ENCODE measurements at places on chromosomes 5 and 9. TPM values are rescaled to one million over a fixed set of nuclear protein-coding genes. Genes with fewer than 3 reads are reported as not detected.

DNA sequence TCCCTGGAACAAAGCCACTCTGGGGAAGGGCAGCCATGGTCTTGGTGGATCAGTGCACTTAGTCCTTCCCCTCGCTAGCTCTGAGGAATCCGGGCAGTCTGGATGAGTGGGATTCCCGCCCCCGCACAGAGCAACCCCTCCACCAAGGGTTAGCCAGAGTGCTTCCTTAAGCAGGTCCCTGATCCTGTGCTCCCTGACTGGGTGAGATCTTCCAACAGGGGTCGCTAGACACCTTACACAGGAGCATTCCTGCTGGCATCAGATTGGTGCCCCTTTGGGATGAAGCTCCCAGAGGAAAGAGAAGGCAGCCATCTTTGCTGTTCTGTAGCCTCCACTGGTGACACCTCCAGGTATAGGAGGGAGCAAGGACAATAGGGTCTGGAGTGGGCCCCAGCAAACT lies 228.8 kb downstream of the AP3B1 start:
- no peak for DNase-seq
- no peaks in the 10 kb centered on the region for H3K4me1 ChIP-seq
- no peak overlapping the region for H3K4me3 ChIP-seq
- H3K36me3 ChIP-seq = no peaks in the 10 kb centered on the region
- H3K27me3 ChIP-seq = no peaks in the 10 kb centered on the region

DNA sequence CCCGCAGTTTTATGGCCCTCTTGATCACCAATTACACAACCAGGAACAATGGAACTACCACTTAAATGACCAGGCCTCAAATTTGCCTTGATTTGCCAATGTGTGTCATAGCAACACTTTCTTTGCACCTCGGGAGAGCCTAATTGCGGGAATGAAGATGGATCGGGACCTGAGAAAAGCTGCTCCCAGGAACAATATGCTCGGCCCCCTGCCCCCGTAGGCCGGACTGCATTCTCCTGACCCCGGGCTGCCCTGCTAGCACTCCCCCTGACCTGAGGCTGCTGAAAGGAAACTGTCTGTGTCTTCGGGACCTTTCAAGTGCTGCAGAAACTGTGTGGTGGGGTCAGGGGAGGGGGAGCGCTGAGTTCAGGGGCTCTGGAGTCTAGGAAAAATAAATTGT lies 294.3 kb upstream of the IRX1 start:
- H3K4me1 ChIP-seq = peaks cover 4% of the 10 kb centered on the region
- H3K36me3 ChIP-seq = no peaks in the 10 kb centered on the region
- no peak for DNase-seq
- no peak overlapping the region for H3K27ac ChIP-seq
- H3K4me3 ChIP-seq = no peak overlapping the region

CDH12 gene
- total RNA-seq = 1.2 TPM

TMEM174 gene
- not detected for total RNA-seq

GRCh38 chr9:97364769-97365490 lies 47.0 kb upstream of the TDRD7 start:
- no peaks in the 10 kb centered on the region for H3K4me1 ChIP-seq
- no peak overlapping the region for H3K27ac ChIP-seq
- no peak for DNase-seq
- no peak overlapping the region for H3K4me3 ChIP-seq
- H3K36me3 ChIP-seq = peaks cover 39% of the 10 kb centered on the region

DNA sequence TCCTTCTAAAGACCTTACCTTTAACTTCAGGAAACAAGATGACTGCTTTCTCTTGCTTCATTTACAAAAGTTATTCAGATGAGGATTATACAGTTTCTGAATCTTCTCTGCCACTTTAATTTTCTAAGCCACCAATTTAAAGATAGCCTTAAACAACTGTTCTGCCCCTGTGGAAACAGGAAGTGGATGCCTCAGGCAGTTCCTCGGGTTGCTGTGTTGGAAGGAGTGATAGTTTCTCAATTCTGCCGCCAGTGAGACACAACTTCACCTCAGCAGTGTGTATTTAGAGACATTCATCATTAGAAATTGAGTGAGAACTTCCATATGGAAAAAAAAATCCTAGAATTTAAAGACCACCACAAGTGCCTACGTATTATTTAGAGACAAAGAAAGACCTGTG lies 475.1 kb upstream of the WWC1 start:
- no peaks in the 10 kb centered on the region for H3K36me3 ChIP-seq
- peak overlapping the region; percentile 73 for H3K27ac ChIP-seq
- DNase-seq = no peak
- H3K27me3 ChIP-seq = no peaks in the 10 kb centered on the region
- H3K4me3 ChIP-seq = no peak overlapping the region
- peaks cover 34% of the 10 kb centered on the region for H3K4me1 ChIP-seq

DNA sequence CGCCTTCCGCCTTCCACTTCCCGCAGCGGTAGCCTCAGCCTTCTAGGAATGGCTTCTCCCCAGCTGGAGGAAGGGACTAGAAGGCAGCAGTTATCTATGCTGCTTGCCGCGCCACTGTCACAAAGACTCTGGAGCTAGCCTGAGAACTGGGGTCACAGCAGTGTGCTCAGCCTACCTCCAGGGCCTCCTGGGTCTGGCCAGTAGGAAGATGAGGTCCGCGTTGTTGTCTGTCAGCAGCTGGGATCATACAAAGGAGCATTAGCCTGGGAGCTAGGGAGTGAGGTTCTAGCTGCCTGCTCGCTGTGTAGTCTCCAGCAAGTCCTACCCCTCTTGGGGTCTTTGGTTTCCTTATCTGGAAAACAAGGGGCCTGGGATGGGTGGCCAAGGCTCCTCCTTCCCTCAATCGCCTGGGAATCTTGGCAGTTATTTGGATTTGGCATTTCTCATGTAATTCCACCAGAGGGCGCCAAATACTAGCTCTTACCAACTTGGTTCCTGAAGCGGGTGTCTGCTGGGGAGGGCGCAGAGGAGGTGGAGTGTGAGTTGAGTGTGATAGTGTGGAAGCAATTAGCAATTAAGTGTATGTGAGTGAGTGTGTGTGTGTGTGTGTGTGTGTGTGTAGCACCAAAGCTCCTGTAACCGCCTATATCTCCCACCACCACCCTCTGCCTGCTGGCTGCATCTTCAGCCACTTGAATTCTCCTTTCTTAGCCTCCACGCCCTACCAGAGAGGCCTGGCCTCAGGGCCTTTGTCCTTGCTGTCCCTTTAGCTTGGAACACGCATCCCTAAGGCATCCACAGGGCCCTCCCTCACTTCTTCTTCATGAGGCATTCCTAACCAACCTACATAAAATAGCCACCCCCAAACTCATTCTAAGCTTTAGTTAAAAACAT lies 97.1 kb downstream of the ENTREP1 start:
- H3K27ac ChIP-seq = no peak overlapping the region
- no peaks in the 10 kb centered on the region for H3K27me3 ChIP-seq

DNAJC25 gene
- 6.4 TPM for total RNA-seq

ANKRD31 gene
- 0.26 TPM for total RNA-seq

DNA sequence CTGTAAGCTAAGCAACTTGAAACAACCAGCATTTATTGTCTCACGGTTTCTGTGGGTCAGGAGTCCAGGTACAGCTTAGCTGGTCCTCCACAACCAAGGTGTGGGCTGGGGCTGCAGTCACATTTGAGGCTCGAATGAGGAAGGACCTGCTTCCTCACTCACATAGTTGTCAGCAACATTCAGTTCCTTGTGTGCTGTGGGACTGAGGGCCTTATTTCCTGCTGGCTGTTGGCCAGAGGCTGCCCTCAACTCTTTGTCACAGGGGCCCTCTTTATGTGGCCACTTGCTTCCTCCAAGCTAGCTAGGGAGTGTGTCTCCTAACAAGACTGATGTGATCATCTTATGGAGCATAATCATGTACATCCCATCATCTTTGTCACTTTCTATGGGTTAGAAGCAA lies 29.2 kb upstream of the SEMA4D start:
- no peak for DNase-seq
- H3K27me3 ChIP-seq = no peaks in the 10 kb centered on the region
- peaks cover 12% of the 10 kb centered on the region for H3K4me1 ChIP-seq

GRCh38 chr5:77486344-77486962 lies 5.7 kb downstream of the WDR41 start:
- DNase-seq = no peak
- no peak overlapping the region for H3K27ac ChIP-seq
- H3K4me3 ChIP-seq = no peak overlapping the region
- H3K36me3 ChIP-seq = peaks cover 18% of the 10 kb centered on the region
- no peaks in the 10 kb centered on the region for H3K27me3 ChIP-seq

- no peaks in the 10 kb centered on the region for H3K27me3 ChIP-seq
- no peak overlapping the region for H3K4me3 ChIP-seq
- no peak for DNase-seq
- H3K4me1 ChIP-seq = peaks cover 7% of the 10 kb centered on the region
Measured at GRCh38 chr9:81814794-81815464, 113.3 kb upstream of the SPATA31D4 start.
